ENCODE measurements at places on chromosomes 2 and 18.

DNA sequence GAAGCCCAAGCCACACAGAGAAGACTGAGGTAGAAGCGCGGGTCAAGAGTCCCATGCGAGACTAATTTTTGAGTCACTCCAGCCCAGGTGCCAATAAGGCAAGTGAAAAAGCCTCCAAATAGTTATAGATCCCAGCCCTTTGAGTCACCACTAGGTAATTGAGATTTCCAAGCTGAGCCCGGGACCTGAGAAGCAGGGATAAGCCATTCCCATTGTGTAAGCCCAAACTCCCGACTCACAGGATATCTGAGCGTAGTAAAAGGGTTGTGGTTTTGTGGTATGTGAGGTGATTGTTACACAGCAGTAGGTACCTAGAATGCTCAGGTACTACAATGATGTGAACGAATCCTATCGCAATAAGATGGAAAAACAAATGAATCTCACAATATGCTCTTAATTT lies 560.7 kb downstream of the DSC3 start:
- DNase-seq = no peak

DNA sequence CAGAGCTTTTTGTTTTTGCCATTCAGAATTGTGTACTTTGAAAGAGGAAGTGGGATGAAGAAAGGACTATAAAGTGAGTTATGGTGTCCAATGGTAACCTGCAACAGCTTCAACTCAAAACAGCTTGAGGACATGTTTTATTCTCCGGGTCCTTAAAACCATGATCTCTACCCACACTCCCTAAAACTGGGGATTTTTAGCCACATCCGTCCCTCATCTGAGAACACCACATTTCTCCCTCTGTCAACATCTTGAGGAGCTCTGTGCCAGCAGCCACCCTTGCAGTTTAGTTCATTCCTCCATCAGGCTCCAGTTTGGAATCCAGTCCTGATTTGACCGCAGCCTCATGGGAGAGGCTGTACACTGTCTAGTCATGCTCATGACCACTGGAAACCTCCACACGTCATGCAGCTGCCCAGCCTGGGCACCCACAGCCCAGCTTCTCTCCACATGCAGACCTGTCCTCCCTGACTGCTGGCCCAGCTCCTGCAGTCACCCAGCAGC lies 62.6 kb downstream of the C18orf63 start:
- peak; percentile 35 for DNase-seq

DNA sequence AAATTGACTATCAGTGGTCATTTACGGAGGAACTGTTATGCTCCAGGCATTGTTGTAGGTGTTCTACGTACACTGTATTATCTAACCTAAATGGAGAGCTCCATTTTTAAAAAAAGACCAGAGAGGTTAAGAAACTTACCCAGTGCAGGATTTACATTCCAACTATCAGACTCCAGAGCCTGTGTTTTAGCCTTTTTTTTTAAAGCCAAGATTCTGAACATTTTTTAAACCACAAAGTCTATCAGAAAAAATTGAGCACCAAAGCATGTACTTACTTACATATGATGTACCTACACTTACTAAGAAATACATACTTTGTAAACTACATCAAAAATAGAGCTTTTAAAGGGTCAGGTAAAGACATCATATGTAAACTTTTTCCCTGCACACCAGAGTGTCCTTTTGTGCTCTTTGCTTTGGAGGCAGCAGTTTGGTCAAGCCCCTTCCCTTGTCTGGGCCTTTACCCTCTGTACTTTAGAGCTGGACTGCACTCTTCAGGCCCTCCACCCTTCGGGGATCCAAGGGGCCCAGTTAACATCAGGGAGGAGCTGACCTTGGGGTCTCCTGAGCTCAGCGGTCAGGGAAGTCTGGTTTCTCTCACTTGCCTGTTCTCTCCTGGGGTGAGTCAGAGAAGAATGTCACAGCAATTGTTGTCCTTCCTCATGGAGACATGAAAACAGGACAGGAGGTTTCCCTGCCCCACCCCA lies 58.4 kb downstream of the ITGB1BP1 start:
- DNase-seq = no peak

DNA sequence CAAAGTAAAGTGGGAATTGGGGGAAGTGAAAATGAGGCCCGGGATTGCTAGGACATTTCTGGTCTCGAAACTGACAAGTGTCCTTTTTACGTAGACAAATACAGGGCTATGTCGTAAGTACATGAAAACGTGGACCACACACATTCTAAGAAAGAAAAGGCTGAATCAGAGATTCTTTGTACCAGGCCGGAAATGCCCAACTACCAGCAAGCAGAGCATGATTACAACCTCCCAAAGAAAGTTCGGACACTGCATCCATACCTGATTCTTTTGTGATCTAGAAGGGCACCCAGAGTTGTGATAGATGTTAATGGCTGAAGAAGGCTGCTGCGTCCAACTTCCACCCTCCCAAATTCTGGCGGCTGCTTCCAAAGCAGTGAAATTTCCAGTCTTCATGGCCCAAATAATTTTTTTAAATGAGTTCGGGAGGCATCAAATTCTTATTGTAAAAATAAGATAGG lies 1.7 kb downstream of the RBMS1 start:
- DNase-seq = no peak

GRCh38 chr2:126930970-126931590 lies 32.4 kb downstream of the TEX51 start:
- no peak for DNase-seq

DNA sequence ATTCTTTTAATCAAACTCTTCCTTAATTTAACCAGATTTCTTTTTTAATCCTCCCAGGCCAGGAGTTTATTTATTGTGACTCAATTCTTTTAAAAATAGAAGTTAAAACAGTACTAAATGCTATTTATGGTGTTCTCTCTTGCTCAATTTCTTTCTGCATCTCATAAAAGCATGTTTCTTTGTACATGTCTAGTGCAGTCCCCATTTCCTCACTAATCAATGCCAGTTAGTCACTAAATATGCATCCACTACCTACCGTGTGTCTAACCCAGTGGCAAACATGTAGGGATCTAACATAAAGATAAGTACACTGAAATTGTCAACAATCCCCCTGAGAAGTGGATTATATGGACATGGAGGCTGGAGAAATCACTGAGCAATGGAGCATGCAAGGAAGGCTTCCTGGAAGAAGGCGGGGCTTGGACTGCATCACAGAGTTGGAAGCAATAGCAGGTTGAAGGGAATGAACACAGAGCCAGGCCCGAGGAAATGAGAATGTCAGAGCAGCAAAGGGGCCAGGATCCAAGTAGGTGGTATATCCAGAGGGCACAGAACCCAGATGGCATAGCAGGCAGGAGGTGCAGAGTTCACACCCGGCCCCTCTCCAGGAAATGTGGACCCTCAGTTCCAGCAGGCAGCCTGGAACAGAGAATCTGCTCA lies 105.3 kb upstream of the FOSL2 start:
- DNase-seq = no peak

GRCh38 chr18:48397021-48397420 lies 12.2 kb downstream of the ZBTB7C start:
- no peak for DNase-seq

- DNase-seq = no peak
These were observed 258.4 kb downstream of the BCL11A start for GRCh38 chr2:60294901-60295635.

DNA sequence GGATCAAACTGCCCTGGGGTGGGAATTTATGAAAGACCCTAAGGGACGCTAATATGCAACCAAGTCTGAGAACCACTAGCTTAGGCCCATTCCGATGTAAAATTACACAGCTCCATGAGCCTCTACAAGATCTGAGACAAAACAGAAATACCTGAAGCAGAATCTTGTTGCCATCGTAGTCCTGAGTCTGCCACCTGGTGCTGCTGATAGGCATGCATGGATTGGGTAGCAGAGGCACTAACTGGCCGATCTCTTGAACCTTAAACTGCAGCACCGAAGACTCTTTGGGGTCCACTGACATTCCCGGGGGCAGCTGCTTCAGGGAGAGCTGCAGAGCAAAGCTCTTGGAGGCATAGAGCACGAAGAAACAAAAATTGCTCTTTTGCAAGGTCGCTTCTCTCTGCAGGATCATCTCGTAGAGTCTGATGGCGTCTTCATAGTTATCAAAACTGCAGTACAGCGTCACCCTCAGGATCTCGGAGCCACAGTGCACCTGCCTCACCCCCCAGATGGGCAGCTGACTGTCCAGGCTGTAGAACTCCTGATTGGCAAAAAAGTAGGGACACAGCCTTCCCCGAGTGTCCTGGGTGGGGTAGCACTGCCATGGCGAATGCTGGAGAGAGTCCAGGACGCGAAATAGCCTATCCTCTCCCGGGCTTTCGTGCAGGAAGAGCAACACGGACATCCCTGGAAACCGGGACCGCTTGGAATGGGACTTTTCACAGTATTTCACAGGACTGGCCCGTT lies 848 bp downstream of the FAM124B start:
- no peak for DNase-seq

GRCh38 chr2:96274355-96275056 lies 8.5 kb downstream of the CIAO1 start:
- no peak for DNase-seq

GRCh38 chr2:230968921-230969658 lies 26.8 kb upstream of the SPATA3 start:
- no peak for DNase-seq

- DNase-seq = no peak
These were observed 35.2 kb downstream of the PCBP1 start for GRCh38 chr2:70122470-70122869.

GRCh38 chr2:233062451-233062850 lies 2.3 kb downstream of the INPP5D start:
- no peak for DNase-seq

GRCh38 chr2:25572638-25573037 lies 100.7 kb downstream of the DTNB start:
- no peak for DNase-seq

- DNase-seq = no peak
These were observed 175.0 kb upstream of the FBXO11 start for GRCh38 chr2:48081317-48081628.

- no peak for DNase-seq
These were observed 151.2 kb upstream of the BOD1L2 start for GRCh38 chr18:56995579-56996188.

DNA sequence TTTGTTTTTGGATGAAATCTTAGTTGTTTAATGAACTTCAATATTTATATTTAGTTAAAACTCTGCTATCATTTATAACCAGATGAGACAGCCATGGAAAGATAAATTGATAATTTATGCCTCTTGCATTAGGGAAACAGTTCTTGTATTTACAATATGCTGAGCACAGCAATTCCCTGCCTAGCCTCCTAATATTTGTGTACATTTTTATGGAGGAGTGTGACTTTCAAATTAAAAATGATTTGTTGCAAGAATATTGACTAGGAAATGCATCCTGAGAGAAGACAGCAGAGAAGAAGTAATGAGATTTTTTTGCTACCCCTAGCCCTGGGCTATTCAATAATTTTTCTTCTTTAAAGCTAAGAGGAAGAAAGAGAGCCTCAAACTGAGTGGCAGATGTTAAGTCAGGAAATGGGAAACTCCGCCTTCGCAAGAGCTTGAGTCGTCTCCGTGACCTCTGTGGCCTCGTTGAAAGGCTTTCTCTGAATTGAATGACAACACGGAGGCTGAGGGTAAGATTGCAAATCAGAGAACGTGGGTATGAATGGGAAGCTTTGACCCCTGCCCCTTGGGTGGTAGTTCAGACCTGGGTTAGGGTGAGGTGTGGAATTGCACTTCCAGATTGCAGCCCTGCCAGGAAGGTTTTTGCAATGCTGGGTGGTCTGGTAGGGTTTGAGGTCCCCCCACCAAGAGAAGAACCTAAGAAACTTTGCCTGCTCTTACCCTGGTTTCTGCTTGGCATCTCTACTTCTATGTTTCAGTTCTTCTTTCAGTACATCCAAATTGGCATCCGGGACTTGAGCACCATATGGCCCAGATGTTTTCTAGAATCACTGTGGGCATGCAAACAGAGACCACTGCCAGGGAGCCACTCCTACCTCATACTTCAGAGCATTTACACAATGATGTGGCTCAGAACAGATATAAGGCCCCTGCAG lies 210.3 kb upstream of the RBMS1 start:
- DNase-seq = peak; percentile 12

DNA sequence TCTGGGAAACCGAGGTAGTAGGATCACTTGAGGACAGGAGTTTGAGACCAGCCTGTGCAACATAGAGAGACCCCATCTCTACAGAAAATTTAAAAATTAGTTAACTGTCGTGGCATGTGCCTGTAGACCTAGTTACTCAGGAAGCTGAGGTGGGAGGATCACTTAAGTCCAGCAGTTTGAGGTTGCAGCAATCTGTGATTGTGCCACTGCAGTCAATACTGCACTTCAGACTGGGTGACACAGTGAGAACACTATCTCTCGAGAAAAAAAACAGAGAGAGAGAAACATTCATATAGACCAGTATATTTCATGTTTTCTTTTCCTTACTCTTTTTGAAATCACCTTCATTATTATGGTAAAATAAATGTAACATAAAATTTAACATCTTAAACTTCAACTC lies 290.7 kb upstream of the CYP26B1 start:
- no peak for DNase-seq

- DNase-seq = no peak
These were observed 45.7 kb downstream of the STK39 start for GRCh38 chr2:168201584-168202116.

DNA sequence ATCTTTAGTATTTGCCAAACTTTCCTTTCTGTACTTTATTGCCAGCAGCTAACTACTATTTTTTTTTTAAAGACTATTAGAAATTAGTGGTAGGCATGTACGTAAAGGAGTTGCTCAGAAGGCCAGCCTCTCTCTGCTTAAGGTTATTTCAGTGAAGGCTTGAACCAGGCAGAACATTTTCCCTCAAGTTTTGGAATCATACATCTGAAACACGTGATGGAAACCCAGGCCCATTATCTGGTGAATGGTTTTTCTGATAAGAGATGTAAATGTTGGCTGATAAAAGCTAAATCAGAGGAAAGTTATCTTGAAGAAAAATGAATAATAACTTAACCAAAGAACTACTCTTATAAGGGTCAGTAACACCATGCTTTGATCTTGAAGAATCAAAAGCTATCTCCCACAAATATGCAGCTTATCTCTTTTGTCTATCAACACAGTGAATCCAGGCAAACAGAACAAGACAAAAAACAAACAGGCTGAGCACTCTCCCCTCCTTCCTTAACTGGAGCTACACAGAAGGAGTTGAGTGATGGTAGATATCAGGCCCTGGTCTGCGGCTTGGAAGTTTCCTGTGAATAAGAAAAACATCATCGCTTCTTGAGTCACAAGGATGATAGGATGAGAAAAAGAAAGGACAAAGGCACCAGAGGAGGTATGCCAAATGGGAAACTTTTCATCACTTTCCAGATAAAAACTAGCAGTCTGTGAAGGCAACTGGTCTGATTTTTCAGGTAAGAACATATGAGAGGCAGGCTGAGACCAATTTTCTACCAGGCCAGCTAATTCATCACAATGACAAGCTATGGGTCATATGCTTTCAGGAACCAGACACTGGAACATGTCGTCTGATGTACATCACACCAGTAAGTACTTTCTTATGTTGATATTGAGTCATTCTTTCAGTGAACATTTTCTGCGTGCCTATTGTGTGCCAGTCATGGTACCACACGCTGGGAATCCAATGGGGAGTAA lies 88.4 kb upstream of the STK17B start:
- DNase-seq = peak; percentile 41

DNA sequence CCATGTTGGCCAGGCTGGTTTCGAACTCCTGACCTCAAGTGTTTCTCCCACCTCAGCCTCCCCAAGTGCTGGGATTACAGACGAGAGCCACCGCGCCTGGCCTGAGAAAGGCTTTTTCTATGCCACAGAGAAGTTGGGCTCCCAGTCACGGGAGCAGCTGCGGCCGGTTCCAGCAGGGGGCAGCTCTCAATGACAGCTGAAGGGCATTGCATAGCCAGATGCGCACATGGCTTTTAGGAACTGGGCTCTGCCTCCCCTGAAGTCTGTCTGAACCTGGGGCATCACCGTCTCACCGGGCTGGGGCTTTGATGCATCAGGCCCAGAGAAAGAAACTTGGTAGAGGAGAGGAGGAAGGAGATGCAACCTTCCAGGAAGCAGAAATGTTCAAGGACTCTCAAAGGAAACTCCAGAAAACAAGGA lies 84.2 kb upstream of the LAPTM4A start:
- DNase-seq = peak; percentile 6
